ENCODE measurements at places on chromosomes 7 and 10.

- DNase-seq: no peak
Observed at GRCh38 chr7:126776498-126776897, 476.2 kb downstream of the GRM8 start.

- no peak for DNase-seq
Observed at GRCh38 chr10:120732067-120732466, 119.1 kb upstream of the WDR11 start.

- DNase-seq: no peak
Observed at GRCh38 chr10:112843623-112844022, 106.4 kb upstream of the TCF7L2 start.

DNA sequence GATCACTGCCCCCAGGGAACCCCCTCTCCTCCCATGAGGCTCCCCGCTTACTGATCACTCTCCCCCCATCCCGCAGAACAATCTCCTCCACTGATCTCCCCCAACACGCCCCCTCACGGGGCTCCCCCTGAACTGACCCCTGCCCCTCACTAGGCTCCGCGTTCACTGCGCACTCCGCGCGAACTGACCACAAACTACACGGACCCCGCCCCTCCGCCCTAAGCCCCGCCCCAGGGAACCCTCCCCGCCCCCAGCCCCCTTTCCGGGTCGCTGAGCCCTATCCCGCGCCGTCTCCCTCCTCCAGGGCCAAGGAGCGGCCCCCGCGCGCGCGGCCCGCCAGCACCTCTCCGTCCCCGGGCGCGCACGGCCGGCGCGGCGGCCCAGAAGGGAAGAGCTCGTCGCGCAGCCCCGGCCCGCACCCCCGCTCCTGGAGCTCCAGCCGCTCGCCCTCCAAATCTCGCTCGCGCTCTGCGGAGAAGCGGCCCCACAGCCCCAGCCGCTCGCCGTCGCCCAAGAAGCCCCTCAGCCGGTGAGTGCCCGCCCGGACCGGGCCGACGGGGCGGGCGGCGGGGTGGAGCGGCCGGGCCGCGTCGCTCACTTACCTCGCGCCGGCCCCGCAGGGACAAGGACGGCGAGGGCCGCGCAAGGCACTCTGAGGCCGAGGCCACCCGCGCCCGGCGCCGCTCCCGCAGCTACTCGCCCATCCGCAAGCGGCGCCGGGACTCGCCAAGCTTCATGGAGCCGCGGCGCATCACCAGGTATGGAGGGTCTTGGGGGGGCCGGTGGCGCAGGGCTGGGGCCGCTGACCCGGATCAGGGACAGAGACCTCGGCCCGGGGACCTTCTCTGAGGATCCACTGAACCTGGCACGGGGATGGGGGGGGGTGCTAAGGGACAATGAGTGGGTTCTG, 19.9 kb upstream of the HSPB1 start:
- no peak for DNase-seq

DNA sequence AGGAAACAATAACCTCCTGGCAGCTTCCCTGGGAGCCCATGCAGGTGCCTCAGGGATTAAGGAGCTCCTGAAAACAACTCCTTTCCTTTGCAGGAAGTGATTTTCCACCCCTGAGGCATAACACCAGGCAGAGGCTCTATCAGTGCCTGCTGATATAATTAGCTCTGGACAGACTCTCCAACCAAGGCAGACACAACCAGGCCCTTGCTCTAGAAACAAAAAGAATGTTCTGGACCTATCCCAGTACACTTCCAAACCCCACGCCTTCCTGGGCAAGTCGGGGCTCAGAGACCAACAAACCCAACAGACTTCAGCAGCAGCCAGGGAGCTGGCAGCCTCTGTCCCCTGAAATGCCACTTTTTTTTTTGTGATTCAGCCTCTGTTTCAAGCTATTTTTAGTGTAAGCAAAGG, 247.1 kb downstream of the KCNMA1 start:
- DNase-seq: no peak

DNA sequence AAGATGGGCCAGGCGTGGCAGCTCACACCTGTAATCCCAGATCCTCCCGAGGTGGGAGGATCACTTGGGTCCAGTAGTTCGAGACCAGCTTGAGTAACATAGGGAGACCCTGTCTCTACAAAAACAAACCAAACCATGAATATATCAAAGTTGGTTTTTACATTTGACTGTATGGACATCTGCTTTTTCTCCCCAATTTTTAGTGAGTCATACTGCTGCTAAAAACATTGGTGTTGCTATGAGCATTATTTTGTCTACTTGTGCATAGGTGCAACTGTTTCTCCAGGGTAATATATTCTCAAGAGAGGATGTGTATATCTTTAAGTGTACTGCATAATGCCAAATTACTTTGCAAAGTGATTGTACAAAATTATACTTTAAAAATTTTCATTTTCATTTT, 769 bp upstream of the TMEM248 start:
- no peak for DNase-seq

DNA sequence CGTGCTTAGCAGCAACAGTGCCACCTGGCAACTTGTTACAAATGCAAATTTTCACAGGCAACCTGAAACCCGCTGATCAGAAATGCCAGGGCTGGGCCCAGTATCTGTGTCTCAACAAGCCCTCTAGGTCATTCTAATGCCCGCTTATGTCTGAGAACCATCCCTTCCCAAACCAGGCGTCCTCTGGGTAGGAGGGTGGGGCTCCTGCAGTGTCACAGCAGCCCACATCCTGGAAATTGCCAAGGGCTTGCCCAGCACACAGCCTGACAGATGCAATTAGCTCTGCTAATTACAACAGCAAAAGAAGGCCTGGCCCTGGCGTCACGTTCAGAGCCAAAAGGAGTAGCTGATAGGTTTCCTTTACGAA, 15.9 kb downstream of the ITPRIP start:
- DNase-seq: peak; percentile 38

- no peak for DNase-seq
Observed at GRCh38 chr10:124045276-124045675, 48.1 kb downstream of the CHST15 start.

GRCh38 chr10:17056781-17057428, 72.7 kb downstream of the CUBN start:
- DNase-seq: no peak

DNA sequence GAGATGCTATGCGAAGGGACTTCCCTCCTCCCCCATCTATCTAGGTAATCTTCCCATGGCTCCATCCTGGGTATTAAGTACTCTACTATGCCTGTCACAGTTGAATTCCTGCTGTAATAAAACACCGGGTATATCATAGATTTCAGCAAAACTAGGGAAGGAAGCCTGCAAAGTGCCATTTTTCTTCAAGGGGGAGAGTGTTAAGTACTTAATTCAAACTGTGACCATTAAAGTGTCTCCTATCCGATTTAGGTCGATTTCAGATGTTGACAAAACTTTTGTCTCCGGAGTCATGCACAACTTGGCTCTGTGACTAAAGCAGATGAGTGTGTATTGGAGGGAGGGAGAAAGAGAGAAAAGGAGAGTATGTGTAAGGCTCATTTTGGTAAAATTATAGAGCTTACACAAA, 4.6 kb downstream of the HOXA4 start:
- no peak for DNase-seq

DNA sequence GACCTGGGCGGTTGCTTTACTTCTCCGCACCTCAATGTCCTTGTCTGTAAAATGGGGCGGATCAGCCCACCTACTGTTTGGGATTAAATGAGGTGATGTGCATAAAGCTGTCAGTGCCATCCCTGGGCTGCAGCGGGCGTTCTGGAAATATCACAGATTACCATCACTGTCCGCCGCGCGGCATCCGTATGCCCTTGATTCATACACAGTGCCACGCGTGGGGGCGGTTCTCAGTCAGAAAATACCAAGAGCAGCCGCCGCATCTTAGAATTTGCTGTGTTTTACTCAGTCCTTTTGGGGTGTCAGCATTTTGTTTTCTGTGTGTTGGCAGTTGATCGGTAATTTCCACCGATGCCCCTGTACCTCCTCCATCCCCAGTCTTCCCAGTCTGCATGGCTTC, 338.8 kb downstream of the DPP6 start:
- DNase-seq: no peak

DNA sequence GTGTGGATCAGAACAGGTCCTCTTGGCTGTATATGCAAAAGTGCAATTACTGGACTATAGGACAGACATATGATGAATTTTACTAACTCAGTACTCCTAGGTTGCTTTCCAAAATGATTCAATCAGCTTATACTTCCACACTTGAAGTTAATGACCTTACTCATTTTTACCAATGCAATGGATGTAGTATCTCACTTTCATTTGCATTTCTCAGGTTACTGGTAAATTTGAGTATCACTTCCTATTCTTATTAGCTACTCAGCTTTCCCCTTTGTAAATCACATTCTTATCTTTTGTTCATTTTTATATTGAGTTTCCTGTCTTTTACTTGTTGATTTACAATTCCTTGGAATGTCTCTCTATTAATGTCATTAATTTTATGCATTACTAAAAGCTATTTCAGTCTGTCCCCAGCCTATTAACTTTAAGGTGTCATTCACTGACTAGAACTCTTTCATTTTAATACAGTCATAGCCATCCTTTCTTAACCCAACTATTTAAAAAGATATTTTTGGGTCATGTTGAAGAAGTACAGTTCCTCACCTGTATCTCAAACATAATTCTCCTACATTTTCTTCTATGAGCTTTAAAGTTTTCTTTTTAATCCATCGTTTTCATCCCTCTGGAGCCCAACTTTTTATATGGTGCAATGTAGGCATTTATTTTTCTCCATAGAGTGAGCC, 88.6 kb downstream of the VIM start:
- peak; percentile 4 for DNase-seq

- DNase-seq: no peak
Observed at GRCh38 chr7:33694006-33694405, 211.3 kb upstream of the BMPER start.

DNA sequence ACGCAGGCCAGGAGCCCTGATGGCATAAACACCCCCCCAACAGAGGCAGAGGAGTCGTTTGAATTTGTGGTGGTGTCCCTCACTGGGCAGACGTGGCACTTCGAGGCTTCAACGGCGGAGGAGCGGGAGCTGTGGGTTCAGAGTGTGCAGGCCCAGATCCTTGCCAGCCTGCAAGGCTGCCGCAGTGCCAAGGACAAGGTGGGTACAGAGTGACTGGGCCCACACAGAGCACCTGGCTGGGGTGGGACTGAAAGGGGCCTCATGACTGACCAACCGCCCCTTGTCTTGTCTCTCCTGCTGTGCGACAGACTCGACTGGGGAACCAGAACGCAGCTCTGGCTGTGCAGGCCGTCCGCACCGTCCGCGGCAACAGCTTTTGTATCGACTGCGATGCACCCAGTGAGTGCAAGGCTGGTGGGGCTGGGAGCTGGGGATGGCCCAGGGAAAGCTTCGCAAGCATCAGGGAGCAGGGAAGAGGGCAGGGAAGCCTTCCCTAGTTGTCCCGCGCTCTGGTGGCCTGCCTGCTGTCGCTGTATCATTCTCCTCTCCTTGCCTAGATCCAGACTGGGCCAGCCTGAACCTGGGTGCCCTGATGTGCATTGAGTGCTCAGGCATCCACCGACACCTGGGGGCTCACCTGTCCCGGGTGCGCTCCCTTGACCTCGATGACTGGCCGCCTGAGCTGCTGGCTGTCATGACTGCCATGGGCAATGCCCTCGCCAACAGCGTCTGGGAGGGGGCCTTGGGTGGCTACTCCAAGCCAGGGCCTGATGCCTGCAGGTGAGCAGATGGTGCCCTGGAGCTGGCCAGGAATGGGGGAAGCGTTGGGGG, 25.4 kb downstream of the GBX1 start:
- no peak for DNase-seq

GRCh38 chr7:91784469-91784868, 96.0 kb downstream of the MTERF1 start:
- DNase-seq: peak; percentile 3

DNA sequence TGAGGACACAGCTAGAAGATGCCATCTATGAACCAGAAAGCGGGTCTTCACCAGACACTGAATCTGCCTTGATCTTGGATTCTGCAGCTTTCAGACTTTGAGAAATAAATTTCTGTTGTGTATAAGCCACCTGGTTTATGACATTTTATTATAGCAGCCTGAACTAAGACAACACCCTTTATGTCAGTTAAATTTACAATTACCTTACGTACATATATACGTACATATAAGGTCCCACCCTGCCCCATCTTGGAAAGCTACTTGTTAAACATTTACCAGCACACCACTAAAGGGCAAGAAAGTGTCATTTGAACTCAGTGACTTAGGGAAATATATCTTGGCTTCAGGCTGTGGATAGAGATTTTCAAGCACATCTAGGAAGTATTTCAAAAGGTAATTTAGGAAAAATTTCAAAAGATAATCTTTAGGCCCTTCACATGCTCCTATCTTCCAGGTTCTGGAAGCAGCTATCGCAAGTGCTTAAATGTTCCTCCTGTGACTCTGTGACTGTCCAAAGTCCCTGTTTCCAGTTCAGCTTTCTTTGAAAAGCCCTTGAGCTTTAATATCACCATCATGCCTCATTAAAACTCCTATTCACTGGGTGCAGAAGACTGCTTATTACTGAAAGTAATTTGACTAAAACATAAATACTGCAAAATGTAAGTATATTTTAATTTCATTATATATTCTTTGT, 9.6 kb upstream of the SRI start:
- DNase-seq: no peak

GRCh38 chr10:17961551-17962422, 10.1 kb downstream of the SLC39A12 start:
- no peak for DNase-seq

DNA sequence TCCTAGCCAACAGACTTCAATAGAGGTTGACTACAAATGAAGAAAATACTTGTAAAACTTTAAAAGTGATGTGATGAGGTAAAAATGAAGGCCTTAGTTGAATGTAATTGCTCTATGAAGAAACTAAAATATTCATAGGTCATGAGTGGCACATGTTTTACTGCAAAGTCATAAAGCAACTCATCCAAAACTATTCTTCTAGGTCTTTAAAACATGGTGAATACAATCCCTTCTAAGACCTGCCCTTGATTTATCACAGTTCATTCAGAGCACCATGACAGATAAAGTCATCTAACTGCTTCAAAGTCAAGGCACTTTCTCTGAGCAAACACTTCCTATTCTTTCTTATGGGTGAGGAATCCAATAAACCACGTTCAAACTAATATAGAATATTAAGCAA, 713.5 kb downstream of the SORCS1 start:
- no peak for DNase-seq

GRCh38 chr7:47299496-47299895, 282.4 kb downstream of the TNS3 start:
- DNase-seq: no peak

DNA sequence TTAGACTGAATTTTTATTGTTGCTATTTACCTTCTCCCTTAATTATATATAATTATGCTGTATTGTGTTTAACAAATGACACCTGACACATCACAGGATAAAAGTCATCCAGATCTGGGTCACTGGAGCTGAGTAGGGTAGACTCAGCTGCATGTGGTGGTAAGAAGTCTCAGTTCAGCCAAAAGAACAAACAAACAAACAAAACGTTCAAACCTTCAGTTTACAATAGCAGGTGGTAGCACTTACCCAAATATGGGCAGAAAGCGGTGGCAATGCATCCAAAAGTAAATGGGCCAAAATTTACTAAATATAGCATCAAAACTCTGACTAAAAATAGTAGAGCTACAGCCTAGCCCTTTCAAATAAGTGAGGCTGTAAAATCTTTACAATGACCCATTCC, 42.2 kb downstream of the ZWINT start:
- DNase-seq: peak; percentile 1

GRCh38 chr10:5106553-5106952, 12.3 kb downstream of the AKR1C3 start:
- DNase-seq: no peak

- DNase-seq: no peak
Observed at GRCh38 chr10:115827231-115828009, 445.6 kb downstream of the GFRA1 start.

Data from GM12865 (cell line).